ENCODE measurements at places on chromosomes 2 and 18.

DNA sequence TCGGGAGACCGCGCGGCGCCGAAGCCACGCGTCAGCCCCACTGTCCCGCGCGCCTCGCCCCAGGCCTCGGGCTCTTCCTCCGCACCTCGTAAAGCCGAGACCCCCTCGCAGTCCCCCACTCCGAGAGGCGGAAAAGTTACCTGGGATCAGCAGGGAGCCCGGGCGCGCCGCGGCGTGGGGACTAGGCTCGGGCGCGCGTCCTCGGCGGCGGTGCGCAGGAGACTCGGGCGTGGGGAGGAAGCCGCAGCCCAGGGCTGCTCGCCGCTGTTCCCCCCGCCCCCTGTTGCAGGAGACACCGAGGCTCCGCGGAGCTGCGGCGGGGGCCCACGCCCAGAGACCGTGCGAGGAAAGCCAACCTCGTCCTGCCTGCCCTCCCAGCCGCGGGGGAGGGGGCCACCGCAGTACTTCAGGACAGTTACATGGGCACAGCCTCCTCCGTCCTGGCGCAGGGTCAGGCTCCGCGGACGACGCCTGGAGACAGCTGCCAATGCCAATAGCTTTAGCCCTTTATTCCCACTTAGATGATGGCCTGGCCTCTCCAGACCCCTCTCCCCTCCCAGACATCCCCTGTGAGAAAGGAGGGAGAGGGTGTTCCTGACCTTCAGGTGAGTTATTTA lies at the start of gene EPB41L3:
EPB41L3 (minus strand) TSS at position 225 of the 617 bp plus-strand sequence. CDS start 54,814 bp downstream, outside the sequence.
- DNase-seq: no peak

DNA sequence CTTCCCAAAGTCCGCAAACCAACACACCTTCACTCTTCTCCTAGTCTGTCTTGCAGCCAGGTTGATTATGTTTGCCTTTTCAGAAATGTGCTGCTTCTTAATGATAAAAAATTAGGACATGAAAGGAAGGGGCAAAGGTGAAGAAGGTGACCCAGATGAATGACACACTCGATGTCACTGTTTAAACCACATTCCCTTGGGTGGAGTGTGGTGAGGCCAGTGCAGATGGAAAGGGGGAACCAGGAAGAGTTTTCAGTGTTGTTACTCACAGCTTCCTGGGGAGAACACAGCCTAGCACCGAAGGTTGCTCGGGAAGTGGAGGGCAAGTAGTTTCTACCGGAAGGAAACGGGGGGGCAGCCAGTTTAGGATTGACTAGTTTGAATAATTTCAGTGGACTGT lies 57.2 kb upstream of the BOD1L2 start:
- no peak for DNase-seq

GRCh38 chr2:75261923-75262322 lies 62.6 kb upstream of the TACR1 start:
- no peak for DNase-seq

- DNase-seq: no peak
Measured at GRCh38 chr2:16774980-16775898, 109.6 kb upstream of the CYRIA start.

- DNase-seq: peak; percentile 29
Measured at GRCh38 chr2:38602136-38602731, 494 bp downstream of the HNRNPLL start.

DNA sequence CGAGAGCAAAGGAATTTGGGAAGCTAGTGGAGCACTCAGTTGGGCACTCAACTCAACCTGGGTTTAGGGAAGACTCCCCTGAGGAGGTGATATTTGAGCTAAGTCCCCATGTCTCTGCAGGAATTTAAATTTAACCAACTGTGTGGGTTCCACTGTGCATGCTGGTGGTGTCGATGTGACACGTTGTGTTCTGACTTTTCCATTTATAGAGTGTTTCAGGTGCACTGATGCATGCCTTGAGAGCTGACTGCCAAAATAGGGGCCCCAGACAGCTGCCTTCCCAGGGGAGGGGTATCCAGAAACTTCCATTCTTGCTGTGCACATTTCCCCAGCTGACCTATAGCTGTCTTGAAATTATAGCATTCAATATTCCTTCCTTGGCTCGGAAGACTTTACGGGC lies 63.7 kb upstream of the BCL2L11 start:
- DNase-seq: no peak

All from hematopoietic multipotent progenitor cell treated with erythropoietin and hydrocortisone succinate and interleukin-3 and kit ligand, for 8 days (in vitro differentiated cells).